ENCODE measurements at places on chromosomes 12 and 14.

- DNase-seq = no peak
These were observed 9.1 kb upstream of the PLEKHH1 start for GRCh38 chr14:67523764-67524633.

DNA sequence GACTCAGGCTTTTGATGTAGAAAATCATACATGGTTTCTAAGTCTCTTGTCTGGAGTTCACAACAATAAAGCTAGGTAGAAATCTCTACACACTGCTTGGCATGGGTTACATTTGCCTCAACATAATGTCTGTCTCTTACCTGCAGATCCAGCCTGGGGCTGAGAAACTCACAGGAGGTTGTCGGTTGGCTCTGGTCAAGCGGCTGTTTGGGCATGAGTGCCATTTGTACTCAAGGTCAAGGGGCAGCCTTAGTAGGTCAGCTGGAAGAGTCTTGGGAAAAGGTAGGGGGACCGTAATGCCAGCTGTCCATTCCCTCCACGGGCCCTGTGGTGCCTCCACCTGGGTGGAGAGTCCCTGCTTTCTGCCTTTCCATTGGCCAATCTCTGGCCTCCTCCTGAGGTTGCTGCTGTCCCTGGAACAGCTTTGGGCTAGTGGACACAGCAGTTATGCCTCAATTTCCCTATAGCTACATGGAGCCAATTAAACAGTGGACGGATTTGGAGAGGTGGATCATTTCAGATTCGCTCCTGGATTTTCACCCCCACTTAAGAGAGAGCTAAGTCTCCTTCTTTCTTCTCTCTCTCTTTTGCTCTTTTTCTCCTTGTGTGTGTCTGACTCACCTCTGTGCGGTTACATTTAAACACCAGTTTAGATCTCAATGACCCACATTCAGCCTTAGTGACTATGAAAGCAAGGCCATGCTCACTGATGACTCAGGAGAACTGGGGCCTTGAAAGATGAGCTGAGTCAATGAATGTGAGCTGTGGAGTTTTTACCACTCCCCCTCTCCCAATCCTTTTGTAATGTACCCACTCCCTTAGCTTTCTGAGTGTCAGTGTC, 132.8 kb upstream of the HIF1A start:
- DNase-seq = no peak

DNA sequence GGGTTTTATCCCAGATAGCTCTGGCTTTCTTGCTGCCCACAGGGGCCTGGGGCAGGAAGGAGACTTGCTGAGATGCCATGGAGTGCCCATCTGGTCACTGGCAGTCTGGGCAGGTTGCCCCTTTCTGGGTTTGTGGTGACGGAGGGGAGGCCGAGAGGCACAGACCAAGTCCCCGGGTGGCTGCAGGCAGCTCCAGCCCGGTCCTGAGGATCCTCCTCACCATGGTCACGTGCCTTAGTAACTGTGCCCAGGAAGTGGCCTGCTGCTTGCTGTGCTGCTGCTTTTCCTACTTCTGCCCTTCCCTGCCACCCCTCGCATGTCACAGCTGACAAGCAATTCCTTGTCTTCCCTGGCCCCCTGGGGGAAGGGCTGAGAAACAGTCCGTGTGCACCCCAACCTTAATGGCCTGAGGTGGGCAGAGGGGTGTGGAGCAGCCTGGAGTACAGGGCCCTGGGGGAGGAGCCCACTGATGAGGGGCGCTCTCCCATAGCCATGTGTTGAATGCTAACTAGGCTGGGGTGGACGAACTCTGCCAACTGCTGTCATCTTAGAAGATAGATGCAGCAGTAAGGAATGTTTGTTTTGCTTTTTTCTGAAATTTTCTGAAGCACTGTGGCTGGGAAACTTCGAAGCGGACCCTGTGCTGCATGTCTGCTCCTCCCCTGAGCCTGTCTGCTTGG, 54.9 kb upstream of the SRSF5 start:
- no peak for DNase-seq

DNA sequence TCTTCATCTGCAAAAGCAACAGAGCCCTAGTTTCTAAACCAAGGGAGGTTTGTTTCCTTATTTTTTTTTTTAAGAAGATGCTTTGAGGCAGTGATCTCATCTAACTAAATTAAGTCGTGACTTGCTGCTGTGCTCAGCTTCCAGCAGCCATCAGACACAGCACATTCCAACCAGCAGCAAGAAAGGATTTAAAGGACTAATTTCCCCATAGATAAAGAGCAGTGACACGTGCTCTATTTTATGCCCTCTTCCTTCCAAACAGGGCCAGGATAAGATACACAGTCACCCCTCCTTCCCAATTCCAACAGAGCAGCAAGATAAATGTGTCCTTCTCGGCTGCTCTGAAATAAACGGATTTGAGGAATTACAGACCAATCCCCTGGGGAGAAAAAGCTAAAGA, 81.7 kb downstream of the PRKAB1 start:
- no peak for DNase-seq

DNA sequence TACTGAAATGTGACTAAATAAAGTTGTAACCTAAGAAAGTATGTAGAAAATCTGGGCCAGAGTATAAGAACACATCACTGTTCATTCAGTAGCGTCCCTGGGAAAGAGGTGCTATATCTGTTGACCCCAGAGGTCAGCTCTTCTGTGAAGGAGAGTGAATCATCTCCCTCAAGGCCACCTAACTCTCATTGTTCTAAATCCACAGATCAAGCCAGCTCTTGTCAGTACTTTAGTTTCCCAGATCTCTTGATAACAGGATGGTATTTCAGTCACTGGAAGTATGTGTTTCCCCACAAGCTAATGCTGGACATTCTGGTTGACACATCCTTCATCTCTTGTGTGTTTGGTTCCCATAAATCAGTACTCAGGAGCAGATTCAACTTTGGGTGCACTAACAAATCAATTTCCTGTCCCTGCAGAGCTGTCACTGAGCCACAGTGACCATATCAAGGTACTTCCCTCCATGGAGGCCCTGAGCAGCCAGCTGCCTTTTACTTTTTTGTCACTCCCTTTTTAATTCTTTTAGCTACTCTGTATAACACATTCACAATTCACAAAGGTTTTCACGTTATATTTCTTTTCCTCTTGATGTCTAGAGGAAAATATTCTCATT, 7.8 kb downstream of the KRT1 start:
- no peak for DNase-seq

- DNase-seq = no peak
These were observed 406.3 kb upstream of the FAR2 start for GRCh38 chr12:28742791-28743190.

- DNase-seq = no peak
These were observed 18.3 kb downstream of the BMP4 start for GRCh38 chr14:53938136-53938837.

GRCh38 chr14:86414146-86414545, 884.2 kb downstream of the FLRT2 start:
- DNase-seq = no peak

GRCh38 chr12:34287437-34287836, 265.1 kb downstream of the ALG10 start:
- DNase-seq = no peak

DNA sequence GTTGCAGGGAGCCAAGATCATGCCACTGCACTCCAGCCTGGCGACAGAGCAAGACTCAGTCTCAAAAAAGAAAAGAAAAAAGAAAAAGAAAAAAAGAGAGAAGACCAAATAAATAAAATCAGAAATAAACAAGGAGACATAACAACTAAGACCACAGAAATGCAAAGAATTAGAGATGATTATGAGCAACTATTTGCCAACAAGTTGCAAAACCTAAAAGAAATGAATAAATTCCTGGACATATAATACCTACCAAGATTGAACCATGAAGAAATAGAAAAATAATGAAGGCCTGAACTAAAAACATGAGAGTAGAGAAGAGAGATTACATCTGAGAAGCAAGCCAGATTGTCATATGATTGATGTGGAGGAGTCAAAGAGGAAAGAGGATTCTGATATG, 17.6 kb upstream of the EPS8 start:
- DNase-seq = no peak

- DNase-seq = no peak
These were observed 18.9 kb upstream of the PPFIBP1 start for GRCh38 chr12:27505109-27505508.

GRCh38 chr14:102063808-102064429, 22.9 kb downstream of the HSP90AA1 start:
- no peak for DNase-seq

DNA sequence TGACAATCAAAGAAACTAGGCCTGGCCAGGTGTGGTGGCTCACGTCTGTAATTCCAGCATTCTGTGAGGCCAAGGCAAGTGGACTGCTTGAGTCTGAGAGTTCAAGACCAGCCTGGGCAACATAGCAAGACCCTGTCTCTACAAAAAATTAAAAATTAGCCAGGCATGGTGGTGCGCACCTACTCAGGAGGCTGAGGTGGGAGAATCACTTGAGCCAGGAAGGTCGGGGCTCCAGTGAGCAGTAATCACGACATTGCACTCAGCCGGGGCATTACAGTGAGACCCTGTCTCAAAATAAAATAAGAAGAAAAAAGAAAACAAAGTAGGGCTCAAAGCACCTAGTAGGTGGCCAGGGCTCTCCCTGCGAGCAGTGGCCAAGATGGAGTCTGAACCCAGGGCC, 79.1 kb downstream of the CHGA start:
- DNase-seq = no peak

DNA sequence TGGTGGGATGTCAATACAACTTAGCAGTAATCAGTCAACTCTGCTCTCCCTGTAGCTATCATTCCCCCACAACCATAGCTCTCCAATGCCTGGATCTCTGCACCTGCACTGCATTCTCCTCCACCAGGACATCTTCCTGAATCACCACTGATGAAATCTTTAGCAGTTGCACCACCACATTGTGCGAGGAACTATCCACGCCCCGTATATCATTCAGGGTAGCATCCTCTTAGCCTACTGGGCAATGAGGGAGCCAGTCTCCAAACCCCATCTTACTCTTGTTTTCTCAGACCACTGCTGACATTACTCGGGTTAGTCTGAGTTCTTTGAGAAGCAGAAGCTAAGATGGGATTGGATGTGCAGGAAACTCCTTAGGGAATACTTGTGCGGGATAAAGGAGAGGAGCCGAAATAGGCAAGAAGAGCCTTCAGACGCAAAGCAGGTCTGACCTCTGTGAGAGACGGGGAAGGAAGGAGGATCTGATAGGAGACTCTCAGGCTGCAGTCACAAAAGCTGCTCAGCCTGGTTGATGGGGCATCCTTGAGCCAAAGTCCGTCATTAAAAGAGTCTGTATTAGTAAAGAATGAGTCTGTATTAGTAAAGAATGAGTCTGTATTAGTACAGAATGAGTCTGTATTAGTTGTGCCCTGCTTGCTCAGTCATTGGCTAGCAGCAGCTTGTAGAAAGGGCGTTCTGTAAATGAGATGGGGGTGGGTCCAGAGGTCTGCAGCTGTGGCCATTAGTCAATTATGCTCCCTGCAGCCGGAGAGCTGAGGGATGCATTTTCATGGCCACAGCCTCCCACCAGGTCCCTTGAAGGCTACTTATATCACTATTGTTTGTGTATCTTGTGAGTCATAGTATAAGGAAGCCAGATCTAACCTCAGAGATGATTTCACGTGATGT, 49.6 kb upstream of the RASSF3 start:
- DNase-seq = no peak

- DNase-seq = no peak
These were observed 471.2 kb downstream of the ATP23 start for GRCh38 chr12:58412461-58413060.

GRCh38 chr14:51167587-51168214, 72.3 kb upstream of the TMX1 start:
- DNase-seq = no peak

DNA sequence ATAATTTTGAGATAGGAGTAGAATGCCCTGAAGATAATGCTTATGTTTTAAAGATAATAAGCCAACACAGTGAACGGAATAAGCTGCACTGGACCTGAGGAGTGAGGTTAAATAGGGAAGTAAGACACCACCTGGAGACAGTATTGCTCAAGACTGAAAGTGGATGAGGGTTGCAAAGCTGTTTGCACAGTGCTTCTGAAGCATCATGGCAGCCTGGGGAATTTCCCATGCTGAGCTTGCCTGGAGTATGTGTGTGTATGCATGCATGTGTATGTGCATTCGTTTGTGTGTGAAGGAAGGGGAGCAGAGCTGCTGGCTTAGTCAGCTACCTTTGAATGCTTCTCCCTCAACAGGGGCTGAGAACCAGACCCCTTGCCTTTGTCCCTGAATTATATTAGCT, 35.8 kb downstream of the BHLHE41 start:
- peak; percentile 41 for DNase-seq

DNA sequence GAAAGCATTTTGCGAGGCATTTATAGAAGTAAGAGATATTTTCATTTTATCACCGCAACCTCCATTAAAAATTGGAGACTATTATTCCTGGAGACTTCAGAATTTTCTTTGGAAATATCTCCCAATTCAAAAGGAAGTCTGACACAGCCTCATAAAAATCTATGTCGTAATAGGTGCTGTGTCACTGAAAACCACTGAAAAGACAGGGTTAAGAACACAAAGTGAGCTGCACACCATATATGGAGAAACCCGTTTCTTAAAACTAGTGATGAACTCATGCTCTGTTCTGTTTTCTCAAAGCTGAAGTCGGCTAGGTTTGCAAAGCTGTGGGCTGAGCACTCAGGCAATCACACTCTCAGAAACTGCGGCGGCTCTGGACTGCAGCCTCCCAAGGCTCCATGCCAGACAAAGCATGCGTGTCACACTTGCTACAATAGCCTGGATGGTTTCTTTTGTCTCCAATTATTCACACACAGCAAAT, at the start of gene GLIPR1:
TSS of gene GLIPR1 (plus strand) at position 287 of the 481 bp plus-strand sequence. CDS start at position 413, 126 bp downstream.
- DNase-seq = no peak

DNA sequence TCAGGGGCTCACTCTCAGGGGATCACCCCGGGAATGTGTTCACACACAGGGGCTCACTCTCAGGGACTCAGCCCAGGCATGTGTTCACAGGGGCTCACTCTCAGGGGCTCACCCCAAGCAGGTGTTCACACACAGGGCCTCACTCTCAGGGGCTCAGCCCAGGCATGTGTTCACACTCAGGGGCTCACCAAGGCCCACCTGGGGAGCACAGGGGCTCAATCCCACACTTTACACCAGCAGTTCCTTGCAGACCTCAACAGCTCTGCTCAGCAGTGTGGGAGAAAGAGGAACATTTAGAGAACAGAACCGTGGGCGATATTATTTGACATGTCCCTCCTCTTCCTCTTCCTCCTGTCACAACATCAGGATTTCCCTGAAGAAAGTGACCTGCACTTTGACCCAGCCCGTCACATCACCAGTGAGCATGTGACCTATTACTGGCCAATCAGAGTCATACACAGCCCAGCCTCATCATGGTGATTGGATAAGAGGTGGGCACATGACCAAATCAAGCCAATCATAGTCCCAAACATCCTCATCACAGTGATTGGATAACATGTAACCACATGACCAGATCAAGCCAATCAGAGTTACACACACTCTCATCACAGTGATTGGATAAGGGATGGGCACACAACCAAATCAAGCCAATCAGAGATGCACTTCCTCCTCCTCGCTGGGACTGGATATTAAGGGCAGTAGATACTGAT, 359.4 kb upstream of the SFSWAP start:
- DNase-seq = no peak

- DNase-seq = no peak
These were observed 86.7 kb downstream of the NCOR2 start for GRCh38 chr12:124480469-124481256.

GRCh38 chr14:81132468-81132867, 88.3 kb downstream of the GTF2A1 start:
- DNase-seq = peak; percentile 13
